AG10803 (cell line): ENCODE measurements at places on chromosomes 12 and 14.

GRCh38 chr14:64401949-64402348, 13.8 kb downstream of the MTHFD1 start:
- no peak for DNase-seq

DNA sequence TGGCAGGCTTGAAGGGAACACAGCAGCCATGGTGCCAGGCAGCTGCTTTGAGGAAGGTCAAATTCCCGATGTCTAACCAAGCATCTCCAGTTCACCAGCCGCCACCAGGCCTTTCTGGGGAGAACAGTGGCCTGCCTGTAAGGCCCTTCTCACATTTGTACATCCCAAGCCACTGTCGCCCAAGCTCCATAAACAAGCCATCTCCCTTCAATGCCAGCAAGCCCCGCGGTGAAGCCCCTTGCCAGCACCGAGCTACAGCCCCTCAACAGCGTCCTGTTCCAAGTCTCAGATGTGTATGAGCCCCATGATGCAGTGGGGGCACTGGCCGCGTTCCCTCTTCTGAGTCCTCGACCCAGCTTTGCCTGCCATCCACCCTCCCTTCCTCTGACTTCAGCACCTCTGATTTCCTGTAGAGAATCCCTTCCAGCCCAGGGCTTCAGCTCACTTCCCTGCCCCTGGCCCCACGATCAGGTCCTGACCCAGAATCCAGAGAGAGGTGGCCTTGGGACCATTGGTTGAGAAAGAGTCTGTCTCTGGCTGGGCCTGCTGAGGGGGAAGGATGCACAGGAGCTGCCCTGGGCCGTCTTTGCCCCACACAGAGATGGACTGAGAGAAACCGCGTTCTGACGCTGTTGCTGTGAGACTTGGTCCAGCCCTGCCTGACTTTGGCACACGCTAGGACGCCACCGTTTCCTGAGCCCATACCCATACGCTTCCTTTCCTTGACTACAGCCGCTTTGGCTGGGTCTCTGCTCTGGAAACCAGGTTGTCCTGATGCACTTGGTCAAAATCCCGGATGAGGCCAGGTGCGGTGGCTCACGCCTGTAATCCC, 1.9 kb upstream of the MMP17 start:
- no peak for DNase-seq

- DNase-seq, result no peak
These were observed 7.0 kb downstream of the MLF2 start for GRCh38 chr12:6745741-6746525.

DNA sequence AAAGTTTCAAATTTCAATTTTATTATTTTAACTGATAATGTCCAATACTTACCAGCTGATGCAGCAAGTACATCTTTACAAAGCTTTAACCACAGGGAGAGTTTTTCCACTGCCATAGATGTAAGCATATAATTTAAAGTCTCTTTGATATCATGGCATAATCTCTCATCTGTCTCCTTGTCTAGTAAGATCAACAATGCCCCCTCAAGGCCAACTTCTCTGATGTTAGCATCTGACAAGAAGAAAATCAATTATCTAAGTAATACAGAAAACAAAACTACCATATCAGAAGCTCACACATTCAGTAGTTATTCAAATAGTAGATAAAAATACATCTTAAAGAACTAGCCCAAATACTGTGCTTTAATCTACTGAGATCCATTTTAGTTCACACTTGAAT, 94.2 kb downstream of the HEATR5A start:
- peak; percentile 25 for DNase-seq

DNA sequence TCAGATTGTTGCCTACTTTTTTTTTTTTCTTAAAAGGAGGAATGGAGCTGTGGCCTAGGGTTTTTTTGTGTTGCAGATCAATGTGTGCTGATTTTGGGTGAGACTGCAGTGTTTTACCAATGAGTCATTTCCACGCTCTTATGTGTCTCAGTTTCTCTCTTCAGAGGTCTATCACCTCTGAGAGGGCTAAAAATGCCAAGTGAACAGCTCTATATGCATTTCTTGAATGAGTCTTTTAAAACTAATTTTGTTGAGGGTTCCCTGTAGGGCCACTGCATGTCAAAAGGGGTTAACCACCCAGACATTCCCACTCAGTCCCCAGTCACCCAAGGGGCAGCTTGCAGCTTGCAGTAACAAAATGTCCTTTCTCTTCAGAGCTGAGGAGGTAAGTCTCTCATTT, 24.3 kb upstream of the GLIPR1L2 start:
- peak; percentile 30 for DNase-seq

DNA sequence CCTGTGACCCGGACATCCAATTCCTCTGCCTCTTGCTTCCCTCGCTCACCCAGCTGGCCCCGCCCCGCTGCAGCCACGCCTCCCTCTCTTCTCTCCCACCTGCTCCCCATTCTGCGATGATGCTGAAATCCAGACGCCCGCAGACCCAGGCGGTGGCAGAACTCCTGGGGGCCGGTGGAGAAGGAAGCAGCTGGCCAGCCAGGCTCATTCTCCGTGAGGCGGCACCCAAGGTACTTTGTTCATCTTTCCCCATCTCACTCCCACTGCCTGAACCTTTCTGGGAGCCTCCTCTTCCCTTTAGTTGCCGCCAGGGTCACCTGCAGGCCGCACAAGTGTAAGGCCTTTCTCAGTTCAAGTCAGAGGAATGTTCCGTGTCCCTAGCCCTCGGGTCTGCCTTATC, 35.7 kb downstream of the FOXN4 start:
- no peak for DNase-seq

DNA sequence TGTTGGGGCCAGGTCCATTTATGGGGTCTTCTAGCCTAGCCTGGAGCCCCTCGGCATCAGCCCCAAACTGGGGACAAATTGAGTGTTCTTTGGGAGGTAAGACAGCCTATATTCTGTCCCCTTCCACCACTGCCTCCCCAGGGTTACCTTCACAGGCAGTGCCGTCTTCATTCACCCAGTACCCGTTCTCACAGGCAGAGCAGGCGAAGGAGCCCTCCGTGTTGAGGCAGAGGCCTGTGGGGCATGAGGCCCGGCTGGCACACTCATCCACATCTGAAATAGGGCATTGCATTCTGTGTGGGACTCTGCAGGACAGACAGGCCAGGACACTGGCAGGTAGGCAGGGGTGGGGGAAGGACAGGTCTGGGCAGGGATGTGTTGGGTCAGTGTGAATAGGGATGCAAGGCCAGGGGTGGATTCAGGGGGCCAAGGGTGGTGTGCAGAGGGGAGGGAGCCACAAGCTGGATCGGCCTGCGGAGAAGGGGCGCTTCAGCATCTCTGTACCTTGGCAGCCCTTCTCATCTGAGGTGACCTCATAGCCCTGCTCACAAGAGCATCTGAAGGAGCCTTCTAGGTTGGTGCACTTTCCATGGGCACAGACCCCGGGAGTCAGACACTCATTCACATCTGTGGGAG, 16.1 kb downstream of the ISCA2 start:
- no peak for DNase-seq
